ENCODE measurements at places on chromosomes 12 and 14. TPM values are rescaled to one million over a fixed set of nuclear protein-coding genes. Genes with fewer than 3 reads are reported as not detected.

DNA sequence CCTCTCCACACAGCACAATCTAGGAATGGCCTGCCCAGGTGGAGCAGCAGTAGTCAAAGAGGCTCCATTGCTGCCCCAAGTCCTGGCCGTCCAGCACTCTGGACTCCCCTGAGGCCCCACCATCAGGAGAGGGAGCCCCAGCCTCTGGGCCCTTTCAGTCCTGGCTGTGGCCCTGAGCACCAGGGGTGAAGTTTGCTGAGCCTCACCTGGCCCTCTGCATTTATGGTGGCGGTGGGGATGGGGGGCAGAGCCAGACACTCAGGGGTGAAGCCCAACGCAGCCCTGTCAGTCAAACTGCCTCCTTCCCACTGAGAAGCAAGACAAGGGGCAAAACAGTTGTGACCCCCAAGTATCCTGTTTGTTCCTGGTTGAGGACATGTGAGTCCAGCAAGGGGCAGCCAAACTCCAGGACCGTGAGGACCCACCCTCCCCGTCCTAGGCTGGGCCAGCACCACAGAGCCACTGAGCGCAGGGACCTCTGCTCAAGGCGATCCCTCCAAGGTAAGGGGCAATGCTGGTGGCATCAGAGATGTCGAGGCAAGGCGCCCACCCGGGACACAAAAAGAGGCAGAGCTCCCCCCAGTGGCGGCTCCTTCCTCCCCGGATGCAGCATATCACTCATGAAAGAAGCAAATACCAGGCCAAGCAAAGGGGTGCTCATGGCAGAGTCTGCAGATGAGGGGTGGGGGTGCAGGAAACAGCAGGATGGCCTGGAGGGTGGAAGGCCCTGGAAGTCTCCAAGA is 4.8 kb upstream of the AMN start:
- H3K36me3 ChIP-seq = no peaks in the 10 kb centered on the region
- H3K4me3 ChIP-seq = no peak overlapping the region
- peak; percentile 76 for DNase-seq

GRCh38 chr14:38761033-38761432 is 342.0 kb downstream of the SEC23A start:
- no peak overlapping the region for H3K27ac ChIP-seq
- H3K36me3 ChIP-seq = no peaks in the 10 kb centered on the region
- H3K27me3 ChIP-seq = no peaks in the 10 kb centered on the region
- no peaks in the 10 kb centered on the region for H3K4me1 ChIP-seq
- no peak for DNase-seq

GRCh38 chr12:132279184-132279889 is 50.1 kb downstream of the GALNT9 start:
- DNase-seq = no peak
- no peaks in the 10 kb centered on the region for H3K36me3 ChIP-seq
- H3K4me3 ChIP-seq = no peak overlapping the region
- peaks cover 10% of the 10 kb centered on the region for H3K4me1 ChIP-seq
- H3K27ac ChIP-seq = no peak overlapping the region

DNA sequence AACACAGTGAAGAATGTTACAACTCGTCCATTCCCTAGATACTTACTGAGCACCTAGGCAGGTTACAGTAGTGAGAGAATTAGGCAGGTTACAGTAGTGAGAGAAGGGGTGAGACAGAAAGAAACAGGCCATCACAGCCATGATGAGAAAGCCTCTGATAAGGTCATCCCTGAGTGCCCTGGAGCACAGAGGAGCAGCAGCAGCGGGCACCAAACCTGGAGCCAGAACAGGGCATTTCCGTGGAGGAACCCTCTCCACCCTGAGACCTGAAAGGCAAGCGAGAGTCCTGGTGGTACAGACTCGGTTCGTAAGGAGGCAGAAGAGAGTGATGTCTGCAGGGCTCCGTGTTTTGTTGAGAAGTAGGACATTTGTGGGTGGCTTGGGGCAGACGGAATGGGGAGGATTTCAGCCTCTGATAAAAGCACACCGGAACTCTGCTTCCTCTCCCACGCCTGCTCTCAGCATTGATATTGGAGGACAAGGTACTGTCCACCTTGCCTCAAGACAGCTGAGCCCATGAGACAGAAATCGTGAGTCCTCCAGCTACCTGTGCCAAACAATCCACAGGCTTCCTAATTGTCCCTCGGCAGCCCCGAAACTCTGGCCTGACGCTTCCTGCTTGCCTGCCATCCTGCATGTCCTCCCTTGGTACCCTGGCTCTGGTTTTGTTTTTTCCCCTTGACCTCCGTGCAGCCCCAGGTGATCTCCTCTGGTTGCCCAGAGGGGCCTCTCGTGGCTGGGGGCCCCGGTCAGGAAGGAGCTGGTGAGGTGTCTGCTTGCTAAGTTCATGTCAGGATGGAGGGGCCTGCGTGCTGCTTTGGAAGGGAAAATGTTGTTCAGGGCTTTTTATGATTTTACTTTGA is 136.1 kb downstream of the GCH1 start:
- H3K27me3 ChIP-seq = no peaks in the 10 kb centered on the region
- peak overlapping the region; percentile 24 for H3K27ac ChIP-seq
- H3K4me3 ChIP-seq = no peak overlapping the region
- no peaks in the 10 kb centered on the region for H3K36me3 ChIP-seq

GRCh38 chr14:73741386-73741875 is 27.2 kb upstream of the PNMA1 start:
- no peaks in the 10 kb centered on the region for H3K27me3 ChIP-seq
- peak overlapping the region; percentile 89 for H3K27ac ChIP-seq
- peak overlapping the region; percentile 43 for H3K4me3 ChIP-seq
- H3K36me3 ChIP-seq = peaks cover 16% of the 10 kb centered on the region
- peak; percentile 85 for DNase-seq

GRCh38 chr12:63467951-63468350 is 200.3 kb downstream of the DPY19L2 start:
- H3K27me3 ChIP-seq = no peaks in the 10 kb centered on the region
- no peaks in the 10 kb centered on the region for H3K4me1 ChIP-seq
- H3K36me3 ChIP-seq = no peaks in the 10 kb centered on the region
- no peak overlapping the region for H3K4me3 ChIP-seq
- no peak for DNase-seq
- no peak overlapping the region for H3K27ac ChIP-seq

DNA sequence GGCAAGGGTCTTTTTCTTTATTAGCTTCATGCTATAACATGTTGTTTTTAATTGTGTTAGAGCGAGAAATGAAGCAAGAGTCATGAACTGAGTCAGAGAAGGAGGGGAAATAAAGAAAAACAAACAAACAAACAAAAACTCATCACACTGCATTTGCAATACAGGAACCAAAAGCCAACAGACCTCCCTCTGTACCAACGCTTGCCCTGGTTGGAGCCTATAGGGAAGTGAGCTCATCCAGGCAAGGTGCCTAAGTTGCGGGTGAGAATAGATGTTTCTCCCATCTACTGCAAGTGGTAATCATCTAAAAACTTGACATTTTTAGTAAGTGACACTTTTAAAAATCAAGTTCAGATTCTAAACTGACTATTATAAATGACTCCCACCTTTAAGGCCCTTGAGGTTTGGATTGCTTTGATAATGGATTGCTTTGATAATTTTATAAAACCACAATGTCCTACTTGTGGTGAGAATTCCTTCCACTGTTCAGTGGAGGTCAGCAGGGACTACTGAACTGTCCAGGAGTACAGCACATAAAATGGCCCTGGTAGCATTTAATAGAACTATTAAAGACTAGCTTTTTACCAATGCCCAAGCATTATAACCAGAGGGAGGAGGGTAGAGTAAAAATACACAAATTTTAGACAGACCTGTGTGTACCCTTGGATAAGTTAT is 31.3 kb downstream of the SLC38A1 start:
- H3K4me3 ChIP-seq = no peak overlapping the region
- peak overlapping the region; percentile 42 for H3K27ac ChIP-seq

GRCh38 chr12:24561882-24562770 is 386.8 kb downstream of the BCAT1 start:
- H3K4me3 ChIP-seq = peak overlapping the region; percentile 72
- peaks cover 19% of the 10 kb centered on the region for H3K4me1 ChIP-seq
- peaks cover 56% of the 10 kb centered on the region for H3K27me3 ChIP-seq

The AREL1 gene
- total RNA-seq = 31.9 TPM

The COCH gene
- total RNA-seq = 0.45 TPM

DNA sequence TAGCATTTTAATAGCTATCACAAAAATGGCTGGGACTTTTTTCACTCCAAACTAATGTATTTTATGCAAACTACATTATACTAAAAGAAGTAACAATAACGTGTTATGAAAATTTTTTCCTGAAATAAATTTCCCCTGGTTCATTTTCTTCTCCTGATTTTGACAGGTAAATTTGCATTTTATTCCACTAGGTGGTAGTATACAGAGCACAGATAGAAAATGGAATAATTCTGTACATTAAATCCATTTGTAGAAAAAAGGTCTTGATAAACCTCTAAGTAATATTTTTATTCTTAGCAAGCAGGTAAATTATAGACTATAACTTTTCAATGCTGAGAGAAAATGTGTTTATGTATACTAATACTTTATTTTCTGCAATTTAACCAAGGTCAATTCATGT is 96.5 kb downstream of the BCAT1 start:
- no peak overlapping the region for H3K27ac ChIP-seq
- peaks cover 16% of the 10 kb centered on the region for H3K4me1 ChIP-seq
- no peak for DNase-seq
- peaks cover 14% of the 10 kb centered on the region for H3K27me3 ChIP-seq
- H3K4me3 ChIP-seq = no peak overlapping the region

GRCh38 chr14:100836941-100837804 is 11.3 kb downstream of the MEG3 start:
- H3K27ac ChIP-seq = no peak overlapping the region
- no peak for DNase-seq
- H3K4me3 ChIP-seq = no peak overlapping the region
- H3K27me3 ChIP-seq = peaks cover 7% of the 10 kb centered on the region
- H3K36me3 ChIP-seq = no peaks in the 10 kb centered on the region

The PRIMA1 gene
- not detected for total RNA-seq

GRCh38 chr12:111390910-111391309 is 14.8 kb upstream of the SH2B3 start:
- DNase-seq = no peak
- H3K4me1 ChIP-seq = no peaks in the 10 kb centered on the region
- no peaks in the 10 kb centered on the region for H3K27me3 ChIP-seq
- H3K36me3 ChIP-seq = no peaks in the 10 kb centered on the region
- H3K27ac ChIP-seq = no peak overlapping the region
- H3K4me3 ChIP-seq = no peak overlapping the region

All from activated CD4-positive, alpha-beta memory T cell treated with anti-CD3 and anti-CD28 coated beads for 36 hours (primary cell).